ENCODE measurements at places on chromosomes 6 and 20.

- peaks cover 7% of the 10 kb centered on the region for H3K27me3 ChIP-seq
- H3K36me3 ChIP-seq: no peaks in the 10 kb centered on the region
- no peak overlapping the region for H3K4me3 ChIP-seq
- H3K27ac ChIP-seq: no peak overlapping the region
Measured at GRCh38 chr6:150203871-150204545, 61.2 kb downstream of the PPP1R14C start.

DNA sequence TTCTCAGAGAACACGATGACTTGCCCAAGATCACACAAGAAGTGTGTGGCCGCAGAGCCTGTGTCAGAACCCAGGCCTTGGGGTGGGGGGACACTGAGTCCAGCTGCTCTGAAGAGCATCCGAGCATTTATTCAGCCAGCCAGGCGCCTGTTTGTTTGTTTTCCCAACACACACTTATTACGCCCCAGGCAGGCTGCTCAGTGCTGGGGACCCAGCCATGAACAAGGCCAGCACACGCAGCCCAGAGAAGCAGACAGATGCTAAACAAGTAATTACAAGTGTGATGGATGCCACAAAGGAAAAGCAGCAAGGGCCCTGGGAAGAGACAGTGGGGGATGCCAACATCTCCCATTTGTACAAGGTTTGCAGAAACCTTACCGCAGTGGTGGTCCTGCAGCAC is 19.4 kb upstream of the SIRPA start:
- DNase-seq: no peak
- peaks cover 16% of the 10 kb centered on the region for H3K27me3 ChIP-seq
- H3K4me1 ChIP-seq: no peaks in the 10 kb centered on the region
- no peak overlapping the region for H3K27ac ChIP-seq

GRCh38 chr6:48765352-48765961 is 654.5 kb upstream of the PTCHD4 start:
- H3K27me3 ChIP-seq: no peaks in the 10 kb centered on the region
- DNase-seq: no peak
- no peak overlapping the region for H3K4me3 ChIP-seq

DNA sequence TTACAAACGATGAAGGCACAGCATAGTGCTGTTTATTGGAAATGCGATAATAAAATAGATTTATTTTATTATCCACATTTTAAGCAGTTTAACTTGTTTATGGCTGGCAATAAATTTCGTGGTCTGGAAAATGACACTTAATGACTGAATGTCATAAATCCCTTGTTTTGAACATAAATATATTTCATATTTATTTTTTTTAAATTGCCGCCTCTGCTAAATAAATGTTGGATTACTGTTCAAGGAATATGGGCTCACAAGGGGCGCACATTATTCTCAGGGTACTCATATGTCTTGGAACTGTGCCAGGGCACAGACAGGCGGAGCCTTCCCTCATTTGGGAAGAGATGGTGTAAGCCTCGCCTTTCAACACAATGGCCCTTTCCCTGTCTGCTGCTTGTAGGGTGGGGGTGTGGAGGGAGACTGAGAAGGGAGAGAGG is 134.3 kb downstream of the PXDC1 start:
- peaks cover 7% of the 10 kb centered on the region for H3K27me3 ChIP-seq
- H3K4me1 ChIP-seq: no peaks in the 10 kb centered on the region
- H3K4me3 ChIP-seq: no peak overlapping the region
- no peaks in the 10 kb centered on the region for H3K36me3 ChIP-seq

DNA sequence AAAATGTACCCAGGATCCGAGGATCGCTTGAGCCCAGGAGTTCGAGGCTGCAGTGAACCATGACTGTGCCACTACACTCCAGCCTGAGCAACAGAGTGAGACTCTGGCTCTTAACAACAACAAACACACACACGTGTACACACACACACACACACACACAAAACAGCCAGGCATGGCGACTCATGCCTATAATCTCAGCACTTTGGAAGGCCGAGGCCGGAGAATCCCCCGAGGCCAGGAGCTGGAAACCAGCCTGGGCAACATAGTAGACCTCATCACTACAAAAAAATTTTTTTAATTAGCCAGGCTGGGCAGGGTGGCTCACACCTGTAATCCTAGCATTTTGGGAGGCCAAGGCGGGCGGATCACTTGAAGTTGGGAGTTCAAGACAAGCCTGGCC is 23.3 kb upstream of the ARFGEF2 start:
- no peaks in the 10 kb centered on the region for H3K36me3 ChIP-seq
- no peaks in the 10 kb centered on the region for H3K4me1 ChIP-seq

DNA sequence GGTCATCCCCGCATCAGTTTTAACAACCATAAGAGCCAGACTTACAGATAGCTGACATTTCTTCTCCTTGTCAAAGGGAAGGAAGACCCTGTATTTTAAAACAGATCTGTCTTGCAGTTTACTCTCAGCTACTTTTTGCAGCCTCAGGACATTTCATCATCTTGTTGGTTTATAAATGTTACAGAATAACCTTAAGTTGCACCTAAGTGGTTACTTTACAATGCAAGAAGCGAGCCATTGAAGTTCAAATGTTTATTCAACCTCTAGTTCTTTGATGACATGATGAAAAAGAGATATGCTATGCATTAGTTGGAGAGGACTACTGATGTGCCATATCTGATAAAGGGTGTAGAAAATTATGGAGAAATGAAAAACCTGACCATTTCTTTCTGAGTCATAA is 187.9 kb upstream of the COL21A1 start:
- no peak for DNase-seq
- H3K27ac ChIP-seq: no peak overlapping the region
- H3K27me3 ChIP-seq: no peaks in the 10 kb centered on the region
- no peaks in the 10 kb centered on the region for H3K4me1 ChIP-seq
- no peaks in the 10 kb centered on the region for H3K36me3 ChIP-seq

- H3K4me1 ChIP-seq: no peaks in the 10 kb centered on the region
- no peaks in the 10 kb centered on the region for H3K36me3 ChIP-seq
- no peaks in the 10 kb centered on the region for H3K27me3 ChIP-seq
- H3K4me3 ChIP-seq: no peak overlapping the region
- no peak overlapping the region for H3K27ac ChIP-seq
- no peak for DNase-seq
Measured at GRCh38 chr6:147033267-147033666, 170.9 kb upstream of the STXBP5 start.

DNA sequence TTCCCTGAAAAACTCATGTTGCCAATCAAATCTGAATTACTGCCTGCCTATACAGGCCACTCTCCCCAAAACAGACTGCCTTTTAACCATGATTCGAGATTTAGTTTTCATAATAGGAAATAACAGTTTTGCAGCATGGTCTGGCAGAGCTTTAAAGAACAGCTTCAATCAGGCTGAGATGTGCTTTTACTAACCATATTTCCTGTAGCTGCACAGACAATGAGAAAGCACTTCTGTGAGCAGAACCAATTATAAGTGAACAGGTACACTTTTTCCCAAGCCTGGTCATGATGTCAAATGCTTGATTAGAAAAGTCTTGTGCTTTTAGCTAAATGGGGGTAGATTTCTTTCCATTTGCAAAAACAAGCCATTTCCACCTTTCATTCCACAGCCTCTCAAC is 108.2 kb downstream of the THEMIS start:
- peaks cover 68% of the 10 kb centered on the region for H3K36me3 ChIP-seq
- peak overlapping the region; percentile 9 for H3K27ac ChIP-seq
- no peak for DNase-seq
- no peak overlapping the region for H3K4me3 ChIP-seq

- peak overlapping the region; percentile 36 for H3K4me3 ChIP-seq
- H3K27me3 ChIP-seq: peaks cover 19% of the 10 kb centered on the region
- H3K4me1 ChIP-seq: peaks cover 64% of the 10 kb centered on the region
- H3K36me3 ChIP-seq: peaks cover 3% of the 10 kb centered on the region
- H3K27ac ChIP-seq: peak overlapping the region; percentile 90
- DNase-seq: peak; percentile 82
Measured at GRCh38 chr6:46011188-46012085, 4.2 kb downstream of the CLIC5 start.

DNA sequence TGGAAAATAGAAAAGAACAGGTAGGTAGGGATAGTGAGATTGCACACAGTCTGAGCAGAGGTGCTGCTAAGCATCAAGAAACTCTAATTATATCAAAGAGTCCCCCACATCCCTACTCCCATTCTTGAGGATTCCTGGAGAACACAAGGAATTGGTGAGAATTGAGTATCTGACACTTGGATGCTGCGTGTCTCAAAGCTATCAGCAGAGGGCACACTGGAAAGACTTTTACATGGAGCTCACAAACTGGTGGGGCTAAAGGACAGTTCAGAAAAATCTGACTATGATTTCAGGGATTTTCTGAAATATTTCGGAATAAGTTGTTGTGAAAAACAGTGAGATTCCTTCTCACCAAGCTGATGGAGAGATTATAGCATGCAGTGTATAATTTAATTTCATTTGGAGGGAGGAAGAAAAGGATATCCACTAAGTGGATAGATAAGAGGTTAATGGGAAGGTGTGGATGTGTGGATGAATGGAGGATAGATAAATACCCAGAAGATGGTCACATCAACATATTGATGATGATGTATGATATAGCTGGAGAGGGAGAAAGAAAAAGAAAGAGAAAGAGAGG is 215.4 kb upstream of the DEFB112 start:
- no peak overlapping the region for H3K27ac ChIP-seq
- DNase-seq: no peak
- H3K4me3 ChIP-seq: no peak overlapping the region

DNA sequence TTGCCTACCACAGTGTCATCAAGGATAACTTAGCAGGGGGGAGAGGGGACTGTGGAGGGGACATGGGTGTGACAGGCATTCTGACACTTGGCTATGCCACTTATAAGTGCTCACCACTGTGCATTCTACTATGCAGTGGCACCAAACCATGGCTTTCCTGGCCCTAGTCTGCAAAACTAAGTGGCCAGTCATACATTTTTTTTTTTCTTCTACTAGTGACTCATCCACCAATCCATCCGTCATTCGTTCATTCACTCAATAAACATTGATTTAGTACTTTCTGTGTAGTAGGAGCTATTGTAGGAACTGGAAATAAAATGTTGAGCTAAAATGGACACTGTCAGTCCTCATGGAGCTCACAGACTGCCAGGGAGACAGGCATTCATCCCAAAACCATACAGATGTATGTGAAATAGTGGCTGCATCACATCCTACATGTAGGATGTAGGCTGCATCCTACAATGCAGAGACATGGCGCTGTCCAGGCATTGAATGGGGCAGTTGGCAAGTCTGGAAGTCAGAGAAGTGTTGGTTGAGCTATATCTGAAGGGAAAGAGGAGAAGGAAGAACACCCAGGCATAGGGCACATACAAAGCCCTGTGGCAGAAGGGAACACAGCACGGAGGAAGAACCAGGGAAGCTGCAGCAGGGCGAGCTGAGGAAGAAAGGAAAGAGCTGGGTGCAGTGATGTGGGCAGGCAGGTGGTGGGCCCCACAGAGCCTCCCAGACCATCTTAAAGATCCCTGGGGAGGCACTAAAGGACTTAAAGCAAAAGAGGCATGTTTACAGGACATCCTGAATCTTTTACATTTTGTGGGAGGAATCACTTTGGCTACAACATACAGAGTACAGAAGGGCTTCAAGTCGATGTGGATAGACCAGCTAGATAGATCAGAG is 224.4 kb downstream of the UST start:
- peaks cover 49% of the 10 kb centered on the region for H3K27me3 ChIP-seq
- DNase-seq: no peak
- H3K4me1 ChIP-seq: no peaks in the 10 kb centered on the region
- no peaks in the 10 kb centered on the region for H3K36me3 ChIP-seq

DNA sequence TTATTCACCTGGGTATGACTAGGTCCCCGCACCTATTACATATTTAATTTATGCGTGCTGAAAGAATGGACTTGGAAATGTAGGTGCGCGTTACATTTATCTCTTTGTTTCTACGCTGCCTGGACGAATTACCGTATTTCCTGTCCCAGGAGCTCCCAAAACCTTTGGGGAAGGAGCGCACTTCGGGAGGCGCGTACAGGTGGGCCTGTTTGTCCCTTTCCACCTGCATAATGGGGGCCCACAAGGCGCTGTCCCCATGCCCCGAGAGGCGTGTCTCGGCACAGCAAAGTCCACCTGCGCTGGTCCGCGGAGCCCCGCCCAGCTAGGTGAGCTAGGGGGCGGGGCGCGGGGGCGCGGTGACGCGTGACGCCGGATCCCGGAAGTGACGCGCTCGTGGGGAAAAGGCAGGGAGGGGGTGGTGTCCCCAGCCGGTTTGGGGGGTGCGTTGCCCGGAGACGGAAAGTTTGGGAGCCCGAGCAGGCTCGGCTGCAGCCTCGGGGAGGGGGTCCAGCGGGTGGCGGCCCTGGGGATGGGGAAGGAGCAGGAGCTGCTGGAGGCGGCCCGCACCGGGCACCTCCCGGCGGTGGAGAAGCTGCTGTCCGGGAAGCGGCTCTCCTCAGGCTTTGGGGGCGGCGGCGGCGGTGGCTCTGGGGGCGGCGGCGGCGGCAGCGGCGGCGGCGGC is at the start of gene ANKS1A:
Gene ANKS1A (plus strand): TSS at position 382 of the 682 bp plus-strand sequence. CDS start 148 bp downstream, at position 530.
- peaks cover 10% of the 10 kb centered on the region for H3K36me3 ChIP-seq
- H3K4me3 ChIP-seq: peak within 1 kb of the TSS; percentile 97
- peak within 1 kb of the TSS; percentile 95 for H3K27ac ChIP-seq
- DNase-seq: peak; percentile 92

- peaks cover 2% of the 10 kb centered on the region for H3K36me3 ChIP-seq
- H3K4me1 ChIP-seq: peaks cover 8% of the 10 kb centered on the region
- no peak overlapping the region for H3K4me3 ChIP-seq
- no peak for DNase-seq
Measured at GRCh38 chr6:5729080-5729434, 277.7 kb downstream of the NRN1 start.

DNA sequence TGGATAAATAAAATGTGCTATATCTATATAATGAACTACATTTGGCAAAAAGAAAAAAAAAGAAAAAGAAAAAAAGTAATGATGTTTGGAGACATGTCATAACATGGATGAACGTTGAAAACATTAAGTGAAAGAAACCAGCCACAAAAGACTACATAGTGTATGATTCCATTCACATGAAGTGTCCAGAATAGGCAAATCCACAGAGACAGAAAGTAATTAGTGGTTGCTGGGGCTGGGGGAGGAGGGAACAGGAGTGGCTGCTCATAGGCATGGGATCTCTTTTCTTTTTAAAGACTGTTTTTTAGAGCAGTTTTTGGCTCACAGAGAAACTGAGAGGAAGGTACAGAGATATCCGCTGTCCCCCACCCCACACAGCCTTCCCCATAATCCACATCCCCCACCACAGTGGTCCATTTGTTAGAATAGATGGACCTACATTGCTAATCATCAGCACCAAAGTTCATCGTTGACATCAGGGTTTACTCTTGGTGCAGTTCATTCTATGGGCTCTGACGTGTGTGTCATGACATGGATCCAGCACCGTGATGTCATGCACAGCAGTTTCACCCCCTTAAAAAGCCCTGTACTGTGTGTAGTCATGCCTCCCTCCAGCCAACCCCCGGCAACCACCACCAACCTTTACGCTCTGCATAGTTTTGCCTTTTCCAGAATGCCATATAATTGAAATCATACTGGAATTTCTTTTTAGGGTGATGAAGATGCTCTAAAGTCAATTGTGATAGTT is 240.9 kb upstream of the RREB1 start:
- no peak overlapping the region for H3K27ac ChIP-seq
- no peaks in the 10 kb centered on the region for H3K4me1 ChIP-seq
- no peak for DNase-seq
- no peaks in the 10 kb centered on the region for H3K36me3 ChIP-seq

DNA sequence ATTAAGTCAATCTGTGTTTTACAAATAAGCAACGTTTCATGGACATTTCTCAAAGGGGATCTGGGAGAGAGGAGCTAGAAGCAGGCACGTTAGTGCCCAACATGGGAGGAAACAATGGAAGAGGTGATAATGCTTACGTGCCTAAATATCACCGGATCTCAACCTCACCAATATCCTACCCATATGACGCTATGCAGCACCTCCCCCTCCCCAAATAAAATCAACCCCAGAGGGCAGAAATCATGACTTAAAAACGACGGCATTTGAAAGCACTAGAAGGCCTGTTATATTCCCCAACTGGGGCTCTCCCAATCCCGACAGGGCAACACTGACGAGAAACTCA is 425 bp downstream of the HBS1L start:
- DNase-seq: no peak
- H3K4me3 ChIP-seq: peak overlapping the region; percentile 95
- H3K4me1 ChIP-seq: peaks cover 39% of the 10 kb centered on the region
- no peaks in the 10 kb centered on the region for H3K27me3 ChIP-seq

Measured in activated naive CD4-positive, alpha-beta T cell treated with anti-CD3 and anti-CD28 coated beads, Interleukin-2, amount 10 ng/mL, durations not matched to agents 7 days and 5 days (primary cell).